ENCODE measurements at places on chromosomes 13 and 19. TPM values are rescaled to one million over a fixed set of nuclear protein-coding genes. Genes with fewer than 3 reads are reported as not detected.

The LSR gene
- total RNA-seq: 0.33 TPM

The ACP5 gene
- total RNA-seq: 2.4 TPM

The ZNF227 gene
- total RNA-seq: 19.0 TPM

The PNMA8B gene
- total RNA-seq: 1.6 TPM

The GPC6 gene
- total RNA-seq: 54.6 TPM

The ZIK1 gene
- 6.8 TPM for total RNA-seq
